ENCODE measurements at places on chromosomes 6 and 20. TPM values are rescaled to one million over a fixed set of nuclear protein-coding genes. Genes with fewer than 3 reads are reported as not detected.

ACSS1 gene
- total RNA-seq = 13.1 TPM

CD93 gene
- not detected for total RNA-seq

CPXM1 gene
- not detected for total RNA-seq

REM1 gene
- 0.23 TPM for total RNA-seq

TINAG gene
- total RNA-seq = not detected

WFDC2 gene
- total RNA-seq = not detected

FBXO5 gene
- total RNA-seq = 19.4 TPM

BPI gene
- not detected for total RNA-seq

CCDC167 gene
- 47.7 TPM for total RNA-seq

PTGIS gene
- total RNA-seq = 0.09 TPM

TMEM217 gene
- total RNA-seq = 0.93 TPM

PPP1R3D gene
- total RNA-seq = 1.6 TPM

CCM2L gene
- 0.33 TPM for total RNA-seq

LAMA5 gene
- total RNA-seq = 411 TPM

PNPLA1 gene
- total RNA-seq = not detected

Measured in A549 treated with CORT108297 at 1 μM for 4 hours (cell line).